ENCODE measurements at places on chromosomes 1 and 21. TPM values are rescaled to one million over a fixed set of nuclear protein-coding genes. Genes with fewer than 3 reads are reported as not detected.

DNA sequence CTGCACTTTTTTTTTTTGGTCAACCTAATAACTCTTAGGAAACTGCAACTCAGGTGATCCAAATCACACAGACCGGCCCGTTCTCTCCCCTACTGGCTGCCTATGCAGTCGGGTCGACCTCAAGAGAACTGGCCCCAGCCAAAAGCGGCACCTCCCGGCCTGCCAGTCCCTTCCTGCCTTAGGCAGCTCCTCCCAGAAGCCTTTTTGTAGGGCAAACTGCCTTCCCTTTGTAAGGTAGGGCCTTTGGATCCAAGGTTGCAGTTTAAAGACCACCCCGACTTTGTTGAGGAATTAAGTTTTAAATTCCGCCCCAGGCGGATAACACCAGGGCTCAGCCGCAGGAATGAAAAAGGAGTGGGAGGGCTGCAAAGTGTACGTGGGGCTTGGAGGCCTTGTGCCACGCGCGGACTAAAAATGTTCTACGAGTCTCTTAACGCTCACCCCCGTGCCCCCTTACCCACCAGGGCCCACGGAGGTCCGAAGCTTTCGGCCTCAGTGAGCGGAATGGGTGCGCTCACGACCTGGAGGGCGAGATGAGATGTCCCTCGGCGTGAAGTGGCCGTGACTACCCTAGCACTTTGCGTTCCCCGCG is 642 bp upstream of the ST3GAL3 start:
- peak overlapping the region; percentile 87 for H3K4me3 ChIP-seq
- H3K27ac ChIP-seq: no peak overlapping the region
- no peaks in the 10 kb centered on the region for H3K27me3 ChIP-seq
- peak; percentile 27 for DNase-seq
- no peaks in the 10 kb centered on the region for H3K4me1 ChIP-seq

DNA sequence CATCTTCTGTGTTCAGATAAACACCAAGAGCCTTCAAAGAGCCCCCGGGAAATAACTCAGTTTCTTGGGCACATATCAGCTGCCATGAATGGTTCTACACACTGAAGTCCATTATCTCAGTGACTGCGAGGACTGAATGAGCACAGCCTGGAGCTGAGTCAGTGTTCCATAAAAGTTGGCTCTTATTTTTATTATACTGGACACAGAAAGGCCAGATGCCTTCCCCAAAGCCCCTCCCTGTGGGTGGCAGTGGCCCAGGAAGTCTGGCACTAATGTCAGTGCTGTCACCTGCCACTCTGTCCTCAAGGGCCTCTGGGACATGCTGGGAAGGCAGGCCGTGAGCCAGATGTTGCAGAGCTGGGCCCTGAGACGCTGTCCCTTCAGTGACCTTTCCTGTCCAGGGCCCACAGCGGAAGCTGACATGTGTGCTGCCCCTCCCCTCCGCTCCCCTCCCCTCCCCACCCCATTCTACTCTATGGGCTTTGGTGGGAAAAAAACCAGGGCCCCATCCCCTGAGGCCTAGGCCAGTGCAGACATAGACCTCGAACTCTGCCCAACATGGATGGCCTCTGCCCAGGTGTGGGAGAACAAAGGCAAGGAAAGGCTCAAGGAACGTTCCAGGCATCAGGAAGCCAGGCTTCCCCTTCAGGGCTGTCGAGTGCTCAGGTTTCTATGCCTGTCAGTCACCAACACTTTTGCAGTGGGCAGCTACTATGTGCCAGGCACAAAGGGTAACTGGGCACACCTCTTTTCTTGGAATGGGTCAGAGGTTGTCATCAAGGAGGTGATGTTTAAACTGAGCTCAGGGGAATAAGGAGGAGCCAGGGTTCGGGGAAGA is 22.4 kb upstream of the NPPB start:
- no peaks in the 10 kb centered on the region for H3K36me3 ChIP-seq
- no peaks in the 10 kb centered on the region for H3K27me3 ChIP-seq
- DNase-seq: no peak
- H3K27ac ChIP-seq: no peak overlapping the region
- H3K4me1 ChIP-seq: no peaks in the 10 kb centered on the region

DNA sequence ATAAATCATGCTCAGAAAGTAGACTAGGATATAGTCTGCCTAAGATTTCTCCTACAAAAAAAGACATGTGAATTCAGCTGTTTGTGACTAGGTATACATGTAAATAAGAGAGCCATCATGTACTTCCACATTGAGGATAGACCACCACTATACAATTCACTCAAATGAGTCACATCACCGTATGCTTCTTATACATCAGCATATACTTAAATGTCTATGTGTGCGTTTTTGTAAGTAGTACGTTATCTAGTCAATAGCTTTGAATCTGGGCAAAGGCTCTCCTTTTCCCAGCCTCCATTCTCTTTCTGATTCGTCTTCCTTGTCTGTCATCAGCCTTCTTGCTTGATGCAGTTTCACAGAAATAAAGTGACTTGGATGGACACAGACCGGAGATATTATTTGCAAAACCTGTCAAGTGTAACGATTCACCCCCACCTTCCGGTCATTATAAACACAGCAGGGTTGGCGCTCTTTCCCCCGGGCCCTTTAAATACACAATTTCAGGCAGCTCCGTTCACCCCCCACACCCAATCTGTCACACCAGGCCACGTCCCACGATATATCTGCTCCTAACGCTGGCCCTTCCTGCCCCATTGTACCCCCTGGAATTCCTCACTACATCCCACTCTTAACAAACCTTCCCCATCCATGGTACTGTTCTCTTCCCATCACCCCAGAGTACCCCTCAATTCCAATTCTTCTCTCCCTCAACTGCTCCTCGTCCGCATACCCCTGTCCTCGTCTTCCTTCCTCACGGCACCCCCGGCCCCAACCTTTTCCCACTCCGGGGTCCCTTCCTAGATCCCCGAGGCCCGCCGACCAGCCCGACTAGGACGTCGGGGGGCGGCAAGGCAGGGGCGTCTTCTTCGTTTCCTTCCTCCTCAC is 636 bp downstream of the VAMP4 start:
- no peaks in the 10 kb centered on the region for H3K36me3 ChIP-seq
- peak; percentile 57 for DNase-seq
- H3K4me1 ChIP-seq: peaks cover 10% of the 10 kb centered on the region
- no peaks in the 10 kb centered on the region for H3K27me3 ChIP-seq
- peak overlapping the region; percentile 85 for H3K4me3 ChIP-seq

- H3K4me1 ChIP-seq: no peaks in the 10 kb centered on the region
- no peaks in the 10 kb centered on the region for H3K27me3 ChIP-seq
- no peak overlapping the region for H3K4me3 ChIP-seq
- H3K36me3 ChIP-seq: no peaks in the 10 kb centered on the region
- no peak for DNase-seq
- no peak overlapping the region for H3K27ac ChIP-seq
These were observed 183.4 kb downstream of the ZNF281 start for GRCh38 chr1:200226268-200226968.

- H3K27me3 ChIP-seq: no peaks in the 10 kb centered on the region
- H3K36me3 ChIP-seq: no peaks in the 10 kb centered on the region
- no peak overlapping the region for H3K27ac ChIP-seq
- H3K4me1 ChIP-seq: no peaks in the 10 kb centered on the region
- peak; percentile 63 for DNase-seq
These were observed 144.6 kb downstream of the NFIA start for GRCh38 chr1:61226791-61227567.

DNA sequence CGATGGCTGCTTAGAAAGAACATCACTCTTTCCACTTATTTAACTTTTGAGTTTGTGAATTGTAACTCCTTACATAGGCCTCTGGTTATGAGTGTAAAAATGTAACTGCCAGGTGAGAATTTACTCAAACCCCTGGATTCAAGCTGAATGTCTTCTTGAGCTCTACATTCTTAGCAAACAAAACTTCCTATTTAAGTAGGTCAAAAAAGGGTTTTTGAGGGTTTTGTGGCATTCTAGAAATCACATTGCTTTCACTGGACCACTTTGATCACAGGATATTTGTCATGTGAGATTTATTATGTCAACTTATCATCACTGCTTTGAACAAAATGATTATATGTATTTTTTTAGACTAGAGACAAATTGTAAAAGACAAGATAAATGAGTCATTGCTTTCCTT is 5.7 kb downstream of the IL23R start:
- no peak overlapping the region for H3K4me3 ChIP-seq
- H3K4me1 ChIP-seq: no peaks in the 10 kb centered on the region
- no peaks in the 10 kb centered on the region for H3K36me3 ChIP-seq

DNA sequence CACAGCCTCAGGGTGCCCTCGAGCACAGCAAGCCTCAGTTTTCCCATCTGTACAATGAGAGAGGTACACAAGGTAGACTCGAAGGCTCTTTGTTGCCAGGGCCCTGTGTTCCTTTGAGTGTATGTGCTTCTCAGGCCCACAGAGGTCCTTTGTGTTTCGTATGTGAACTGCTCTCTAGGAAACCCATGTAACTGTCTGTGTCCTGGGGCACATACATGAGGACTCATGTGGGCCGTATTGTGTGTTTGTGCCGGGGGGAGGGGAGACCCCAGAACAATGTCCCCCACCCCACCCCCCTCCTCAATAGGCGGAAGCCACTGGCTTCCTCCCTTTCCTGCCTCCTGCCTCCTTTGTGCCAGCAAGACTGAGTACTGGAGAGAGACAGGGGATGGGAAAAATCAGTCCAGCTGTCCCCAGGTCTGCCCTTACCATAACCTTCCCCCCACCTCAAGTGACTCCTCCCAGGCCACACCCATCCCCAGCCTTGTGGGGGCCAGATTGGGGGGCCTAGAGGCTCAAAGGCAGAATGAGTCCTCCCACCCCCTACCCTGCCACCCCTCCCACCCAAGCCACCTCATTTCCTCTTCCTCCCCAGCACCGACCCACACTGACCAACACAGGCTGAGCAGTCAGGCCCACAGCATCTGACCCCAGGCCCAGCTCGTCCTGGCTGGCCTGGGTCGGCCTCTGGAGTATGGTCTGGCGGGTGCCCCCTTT is at the start of gene TIE1:
TIE1 (plus strand) TSS at position 605 of the 717 bp plus-strand sequence; CDS start at position 695, 90 bp downstream.
- no peaks in the 10 kb centered on the region for H3K27me3 ChIP-seq
- no peak for DNase-seq
- H3K4me1 ChIP-seq: peaks cover 11% of the 10 kb centered on the region
- H3K27ac ChIP-seq: no peak within 1 kb of the TSS

The FNDC5 gene
- 0.45 TPM for total RNA-seq

The MASP2 gene
- total RNA-seq: 0.32 TPM

The KLHDC7A gene
- 1.0 TPM for total RNA-seq

GRCh38 chr21:27759820-27760219 is 792.9 kb upstream of the ADAMTS5 start:
- no peak overlapping the region for H3K27ac ChIP-seq
- no peaks in the 10 kb centered on the region for H3K27me3 ChIP-seq
- H3K4me1 ChIP-seq: no peaks in the 10 kb centered on the region
- DNase-seq: no peak

DNA sequence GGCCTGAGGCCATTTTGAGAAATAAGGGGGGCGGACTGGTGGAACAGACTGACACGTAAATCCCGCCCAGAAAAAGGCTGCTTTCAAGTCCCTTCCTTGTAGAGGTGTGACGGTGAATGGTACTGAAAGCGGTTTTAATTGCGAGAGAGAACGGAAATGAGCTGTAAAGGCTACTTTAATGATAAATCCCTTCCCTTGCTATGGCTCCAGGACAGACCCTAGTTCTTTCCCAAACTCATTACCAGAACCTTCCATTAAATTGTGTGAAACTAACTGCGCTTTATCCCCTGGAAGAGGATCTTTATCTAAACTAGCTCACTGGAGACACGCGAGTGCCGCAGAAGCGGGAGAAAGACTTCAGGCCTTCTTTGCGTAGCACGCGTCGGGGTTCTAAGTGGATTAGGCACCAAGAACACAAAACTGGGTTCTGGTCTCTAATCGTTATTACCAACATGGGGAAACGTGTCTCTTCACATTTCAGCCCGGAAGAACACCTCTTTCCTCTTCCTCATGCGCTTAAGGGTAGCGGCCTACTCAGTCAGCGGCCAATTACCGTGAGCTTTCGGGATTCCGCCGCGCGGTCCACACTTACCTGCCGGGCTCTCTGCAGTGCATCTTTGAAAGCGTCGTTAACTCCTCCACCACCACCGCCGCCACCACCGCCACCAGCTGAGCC is 441 bp downstream of the FUBP1 start:
- H3K4me1 ChIP-seq: peaks cover 14% of the 10 kb centered on the region
- H3K27ac ChIP-seq: peak overlapping the region; percentile 98
- DNase-seq: peak; percentile 83

The ATP6V1G3 gene
- not detected for total RNA-seq

GRCh38 chr1:228071839-228072657 is 10.5 kb upstream of the ARF1 start:
- H3K27ac ChIP-seq: no peak overlapping the region
- H3K36me3 ChIP-seq: no peaks in the 10 kb centered on the region
- no peak overlapping the region for H3K4me3 ChIP-seq
- H3K4me1 ChIP-seq: no peaks in the 10 kb centered on the region

- H3K36me3 ChIP-seq: peaks cover 20% of the 10 kb centered on the region
- no peaks in the 10 kb centered on the region for H3K27me3 ChIP-seq
- no peaks in the 10 kb centered on the region for H3K4me1 ChIP-seq
These were observed 6.9 kb downstream of the PINK1 start for GRCh38 chr1:20640183-20640597.

GRCh38 chr1:40704817-40705733 is 13.6 kb downstream of the NFYC start:
- H3K27me3 ChIP-seq: no peaks in the 10 kb centered on the region
- DNase-seq: no peak
- no peak overlapping the region for H3K4me3 ChIP-seq

DNA sequence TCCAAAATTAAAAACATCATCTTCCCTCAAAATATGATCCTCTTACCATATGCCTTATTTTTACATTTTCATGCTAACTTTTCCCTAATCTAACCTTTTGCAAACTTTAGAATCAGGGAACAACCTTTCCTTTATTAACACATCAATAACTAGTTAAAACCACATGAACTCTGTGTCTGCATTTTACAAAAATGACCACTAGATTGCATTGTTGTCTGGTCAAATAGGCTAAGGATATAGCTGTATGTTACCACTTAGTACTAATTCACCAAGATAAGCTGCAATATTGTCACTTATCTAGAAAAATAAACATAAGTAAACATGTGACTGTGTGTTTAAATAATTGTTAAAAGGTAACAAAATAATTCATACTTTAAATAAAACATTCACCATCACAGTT is 82.3 kb downstream of the DENND1B start:
- no peaks in the 10 kb centered on the region for H3K4me1 ChIP-seq
- H3K36me3 ChIP-seq: no peaks in the 10 kb centered on the region
- no peaks in the 10 kb centered on the region for H3K27me3 ChIP-seq
- peak overlapping the region; percentile 67 for H3K27ac ChIP-seq
- no peak overlapping the region for H3K4me3 ChIP-seq

- DNase-seq: no peak
- no peak overlapping the region for H3K4me3 ChIP-seq
- H3K4me1 ChIP-seq: no peaks in the 10 kb centered on the region
- H3K27ac ChIP-seq: no peak overlapping the region
These were observed 537.2 kb upstream of the TMPRSS15 start for GRCh38 chr21:18940791-18941190.

DNA sequence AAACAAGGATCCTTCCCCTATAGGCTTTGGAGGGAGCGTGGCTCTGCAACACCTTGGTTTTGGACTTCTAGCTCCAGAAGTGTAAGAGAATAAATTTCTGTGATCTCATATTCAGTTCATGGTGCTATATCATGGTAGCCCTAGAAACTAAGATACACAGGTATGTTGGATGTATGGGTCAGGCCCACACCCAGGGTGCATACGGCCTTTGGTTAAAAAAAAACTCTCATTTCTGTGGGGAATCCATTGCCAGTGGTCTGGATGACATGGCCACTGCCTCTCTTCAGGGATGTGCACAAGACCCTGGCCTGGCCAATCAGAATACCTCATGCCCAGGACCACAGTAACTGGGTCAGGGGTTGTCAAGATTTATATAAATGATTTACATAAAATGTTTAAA is 56.8 kb upstream of the CD34 start:
- no peak overlapping the region for H3K4me3 ChIP-seq
- H3K27ac ChIP-seq: no peak overlapping the region

The CCDC30 gene
- total RNA-seq: 1.5 TPM

GRCh38 chr1:177744906-177745305 is 225.0 kb downstream of the SEC16B start:
- H3K4me3 ChIP-seq: no peak overlapping the region
- no peak for DNase-seq
- no peaks in the 10 kb centered on the region for H3K27me3 ChIP-seq
- H3K36me3 ChIP-seq: no peaks in the 10 kb centered on the region
- H3K4me1 ChIP-seq: no peaks in the 10 kb centered on the region
